Kidney (tissue), 22 donors: ENCODE measurements at places on chromosomes 4 and X. TPM values are rescaled to one million over a fixed set of nuclear protein-coding genes. Genes with fewer than 3 reads are reported as not detected.

P2RY4 gene
- polyA plus RNA-seq: not detected

INTU gene
- polyA plus RNA-seq: 2.6 TPM

TEX13B gene
- not detected for polyA plus RNA-seq

DNA sequence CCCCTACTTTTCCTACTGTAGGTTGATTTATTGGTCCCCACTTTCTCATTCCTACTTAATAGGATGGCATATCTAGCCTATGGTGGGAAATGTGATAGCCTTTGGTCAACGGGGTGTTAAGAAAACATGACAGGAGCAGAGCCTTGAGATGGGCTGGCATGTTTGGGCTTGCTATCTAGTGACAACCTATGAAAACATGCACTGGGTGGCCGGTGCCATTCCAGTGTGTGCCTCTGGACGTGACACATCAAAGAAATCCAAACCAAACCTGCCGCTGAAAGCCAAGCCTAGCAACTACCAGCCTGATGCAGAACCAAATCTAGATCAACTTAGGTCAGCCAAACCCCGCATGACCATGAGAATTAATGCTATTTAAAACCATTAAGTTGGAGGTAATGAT, 317.6 kb downstream of the DMD start:
- no peak overlapping the region for H3K27ac ChIP-seq
- no peaks in the 10 kb centered on the region for H3K4me1 ChIP-seq
- no peak overlapping the region for H3K4me3 ChIP-seq

DNA sequence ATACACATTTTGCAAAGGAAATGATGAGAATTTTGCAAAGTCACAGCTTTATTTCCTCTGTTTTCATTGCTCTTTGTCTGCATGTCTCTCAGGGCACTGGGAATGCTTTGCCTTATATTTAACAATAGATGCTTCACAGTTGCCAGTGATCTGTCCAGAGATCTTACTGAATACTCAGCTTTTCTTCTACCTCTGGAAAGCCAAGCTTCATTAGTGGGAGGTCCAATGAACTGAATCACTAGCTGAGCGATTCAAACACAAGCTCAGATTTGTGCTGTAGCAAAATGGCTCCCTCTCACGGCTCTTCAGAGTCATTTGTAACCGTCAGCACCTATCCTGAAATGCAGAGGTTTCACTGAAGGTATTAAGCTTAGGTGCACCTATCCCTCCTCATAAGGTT, 138.9 kb downstream of the DCLK2 start:
- no peaks in the 10 kb centered on the region for H3K27me3 ChIP-seq
- DNase-seq: peak; percentile 71
- no peaks in the 10 kb centered on the region for H3K36me3 ChIP-seq
- no peak overlapping the region for H3K4me3 ChIP-seq
- H3K4me1 ChIP-seq: peaks cover 2% of the 10 kb centered on the region

DNA sequence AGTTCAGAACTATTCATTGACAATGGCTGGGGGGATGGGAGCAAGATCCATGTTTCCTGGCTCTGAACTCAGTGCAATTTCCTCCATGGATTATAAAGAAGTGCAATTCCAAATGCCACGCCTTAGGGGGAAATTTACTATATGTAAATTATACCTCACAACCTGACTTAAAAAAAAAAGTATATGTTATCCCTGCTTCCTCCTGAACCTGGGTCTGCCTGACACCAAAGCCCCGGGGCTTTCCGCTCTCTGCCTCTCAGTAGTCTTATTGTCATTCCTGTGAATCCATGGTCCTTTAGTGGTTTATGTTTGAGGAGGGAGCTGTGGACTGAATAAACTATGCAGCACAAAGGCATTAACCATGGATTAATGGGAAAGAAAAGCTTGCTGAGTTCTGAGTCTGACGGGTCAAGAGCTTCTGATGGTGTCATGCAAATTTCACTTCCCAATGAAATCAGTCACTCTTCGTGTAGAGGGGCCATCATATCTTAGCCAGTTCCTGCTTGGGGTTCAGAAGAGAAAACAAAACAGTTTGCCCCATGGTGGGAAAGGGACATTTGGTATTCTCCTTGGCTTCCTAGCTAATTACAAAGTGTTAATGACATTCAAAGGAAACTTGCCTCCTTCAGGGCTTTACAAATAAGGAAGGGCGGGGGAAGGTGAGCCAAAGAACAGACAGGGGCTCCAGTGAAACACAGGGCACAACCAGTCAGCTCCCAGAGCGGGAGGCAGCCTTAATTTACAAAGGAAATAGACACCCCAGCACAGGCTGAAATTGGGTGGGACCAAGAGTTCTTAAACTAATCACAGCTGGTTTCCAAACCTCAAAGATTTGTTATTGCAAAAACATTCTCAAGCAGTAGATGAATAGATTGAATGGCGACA, 14.3 kb downstream of the FAM9C start:
- peak overlapping the region; percentile 47 for H3K27ac ChIP-seq
- H3K4me1 ChIP-seq: peaks cover 10% of the 10 kb centered on the region
- no peak for DNase-seq
- H3K4me3 ChIP-seq: no peak overlapping the region
- no peaks in the 10 kb centered on the region for H3K27me3 ChIP-seq

NPY5R gene
- polyA plus RNA-seq: 1.2 TPM

DCX gene
- not detected for polyA plus RNA-seq

GRCh38 chr4:186719925-186720694, 3.5 kb downstream of the FAT1 start:
- no peak overlapping the region for H3K4me3 ChIP-seq
- no peaks in the 10 kb centered on the region for H3K27me3 ChIP-seq
- DNase-seq: no peak
- no peaks in the 10 kb centered on the region for H3K4me1 ChIP-seq
- no peak overlapping the region for H3K27ac ChIP-seq

DNA sequence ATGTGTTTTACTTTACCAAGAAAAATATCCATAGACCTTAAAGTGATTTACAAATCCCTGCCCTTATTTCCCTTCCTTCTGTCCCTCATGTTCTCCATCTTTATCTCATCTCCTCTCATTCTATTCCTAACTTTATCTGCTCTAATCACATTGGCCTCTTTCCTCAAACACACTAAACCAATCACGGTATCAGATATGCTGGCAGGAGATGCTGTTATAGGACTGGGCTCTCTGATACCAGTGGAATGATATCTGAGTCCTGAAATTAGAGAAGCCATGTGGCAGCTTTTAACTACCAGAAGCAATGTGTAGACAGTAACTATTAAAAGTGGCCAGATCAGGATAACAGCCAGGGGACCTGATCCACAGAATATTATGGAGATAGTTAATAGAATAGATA, 49.9 kb upstream of the GIMD1 start:
- H3K4me1 ChIP-seq: no peaks in the 10 kb centered on the region
- no peak overlapping the region for H3K27ac ChIP-seq
- no peak overlapping the region for H3K4me3 ChIP-seq
- no peaks in the 10 kb centered on the region for H3K27me3 ChIP-seq

GRCh38 chr4:77052352-77052751, 23.4 kb downstream of the CCNI start:
- no peaks in the 10 kb centered on the region for H3K27me3 ChIP-seq
- H3K27ac ChIP-seq: no peak overlapping the region
- peaks cover 22% of the 10 kb centered on the region for H3K36me3 ChIP-seq
- H3K4me3 ChIP-seq: no peak overlapping the region
- DNase-seq: no peak

DNA sequence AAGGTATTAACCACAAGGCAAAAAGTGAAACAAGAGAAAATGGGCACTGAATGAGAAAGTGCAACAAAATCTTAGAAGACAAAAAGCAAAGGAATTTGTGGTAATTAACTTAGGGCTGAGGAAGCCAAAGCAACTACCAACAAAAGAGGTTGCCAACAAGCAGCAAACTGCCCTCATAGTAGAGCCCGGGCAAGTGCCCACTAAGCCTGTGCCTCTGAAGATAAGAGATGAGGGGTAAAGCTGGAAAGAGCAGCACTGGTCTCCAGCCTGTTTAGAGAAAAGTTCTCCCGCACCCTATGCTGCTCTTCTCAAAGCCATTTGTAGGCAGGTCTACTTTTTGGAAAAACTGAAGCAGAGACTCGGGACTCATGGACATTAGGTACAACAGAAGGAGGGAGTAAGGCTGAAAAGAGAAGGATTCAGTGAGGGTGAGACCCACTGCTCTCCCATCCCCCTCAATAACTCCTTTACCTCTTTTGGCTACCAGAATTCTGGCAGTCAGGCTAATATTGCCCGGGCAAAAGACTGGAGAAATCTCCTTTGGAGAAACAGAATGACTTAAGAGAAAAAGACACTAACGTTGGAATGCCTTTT, 29.6 kb upstream of the KCNE5 start:
- H3K27ac ChIP-seq: no peak overlapping the region
- H3K36me3 ChIP-seq: no peaks in the 10 kb centered on the region
- DNase-seq: no peak
- H3K27me3 ChIP-seq: no peaks in the 10 kb centered on the region
- no peaks in the 10 kb centered on the region for H3K4me1 ChIP-seq

DNA sequence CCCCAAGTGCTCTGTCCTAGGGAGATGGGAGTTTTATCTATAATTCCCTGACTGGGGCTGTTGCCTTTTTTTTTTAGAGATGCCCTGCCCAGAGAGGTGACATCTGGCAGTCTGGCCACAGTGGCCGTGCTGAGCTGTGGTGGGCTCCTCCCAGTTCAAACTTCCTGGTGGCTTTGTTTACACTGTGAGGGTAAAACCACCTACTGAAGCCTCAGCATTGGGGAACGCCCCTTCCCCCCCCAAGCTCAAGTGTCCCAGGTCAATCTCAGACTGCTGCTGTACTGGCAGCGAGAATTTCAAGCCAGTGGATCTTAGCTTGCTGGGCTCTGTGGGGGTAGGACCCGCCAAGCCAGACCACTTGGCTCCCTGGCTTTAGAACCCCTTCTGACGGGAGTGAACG, 38.3 kb upstream of the CBLL2 start:
- no peak for DNase-seq
- H3K27ac ChIP-seq: no peak overlapping the region
- H3K4me1 ChIP-seq: no peaks in the 10 kb centered on the region
- no peaks in the 10 kb centered on the region for H3K27me3 ChIP-seq
- no peak overlapping the region for H3K4me3 ChIP-seq

PUDP gene
- 17.4 TPM for polyA plus RNA-seq

GPC3 gene
- polyA plus RNA-seq: 52.5 TPM

- no peaks in the 10 kb centered on the region for H3K4me1 ChIP-seq
- H3K36me3 ChIP-seq: no peaks in the 10 kb centered on the region
- peaks cover 2% of the 10 kb centered on the region for H3K27me3 ChIP-seq
- DNase-seq: peak; percentile 38
These were observed 3.1 kb downstream of the SLITRK4 start for GRCh38 chrX:143632625-143633410.

GRCh38 chr4:108139089-108139488, 29.6 kb downstream of the LEF1 start:
- H3K27me3 ChIP-seq: no peaks in the 10 kb centered on the region
- no peaks in the 10 kb centered on the region for H3K4me1 ChIP-seq
- no peak overlapping the region for H3K4me3 ChIP-seq
- DNase-seq: no peak
- H3K36me3 ChIP-seq: no peaks in the 10 kb centered on the region

GPRASP1 gene
- polyA plus RNA-seq: 4.8 TPM

EMCN gene
- polyA plus RNA-seq: 140 TPM

- no peak overlapping the region for H3K4me3 ChIP-seq
- no peak overlapping the region for H3K27ac ChIP-seq
- no peaks in the 10 kb centered on the region for H3K27me3 ChIP-seq
- H3K36me3 ChIP-seq: no peaks in the 10 kb centered on the region
These were observed 5.0 kb upstream of the TSPAN5 start for GRCh38 chr4:98663226-98664006.

- no peaks in the 10 kb centered on the region for H3K27me3 ChIP-seq
- H3K4me1 ChIP-seq: peaks cover 5% of the 10 kb centered on the region
These were observed 58.0 kb downstream of the FUNDC1 start for GRCh38 chrX:44484607-44485146.
